ENCODE measurements at places on chromosomes 11 and 22.

- no peak for DNase-seq
These were observed 31.9 kb downstream of the ATG13 start for GRCh38 chr11:46649180-46649738.

DNA sequence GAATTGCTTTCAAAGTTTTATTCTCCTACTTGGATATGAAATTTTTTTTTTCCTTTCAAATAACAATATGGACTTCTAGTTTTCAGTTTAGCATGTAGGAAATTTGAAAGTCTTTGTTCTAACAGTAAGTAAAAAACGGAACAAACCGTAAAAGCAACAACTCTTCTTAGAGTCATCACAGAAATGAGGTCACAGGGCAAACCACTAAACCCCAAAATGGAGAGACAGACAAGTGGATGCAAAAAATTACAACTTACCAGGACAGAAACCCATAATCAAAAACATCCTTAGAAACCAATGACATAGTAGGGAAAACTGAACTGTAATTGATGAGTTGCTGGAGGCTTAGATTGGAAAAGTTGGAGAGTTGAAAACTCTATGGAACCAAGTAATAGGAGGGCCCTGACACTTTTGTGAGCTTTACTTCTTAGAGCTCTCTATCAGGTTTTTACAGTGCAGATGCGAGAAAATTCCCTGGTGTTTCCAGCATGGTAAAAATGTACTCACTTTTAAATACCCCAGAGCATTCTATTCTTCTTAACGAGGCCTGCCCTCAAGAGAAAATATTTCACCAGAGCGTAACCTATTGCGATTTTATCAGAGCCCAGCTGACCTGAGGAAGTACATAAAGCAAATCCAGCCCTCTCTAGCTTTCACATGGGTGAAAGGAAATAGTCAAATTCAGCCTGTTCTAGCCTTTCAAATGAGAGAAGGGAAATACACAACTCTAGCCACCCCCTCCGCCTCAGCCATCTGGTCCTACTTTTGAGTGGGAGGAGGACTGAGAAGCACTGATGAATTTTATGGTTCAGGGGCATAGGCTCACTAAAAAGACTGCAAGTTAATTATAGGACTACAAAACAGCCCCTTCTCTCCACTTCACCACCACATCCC lies 39.1 kb downstream of the CASP12 start:
- no peak for DNase-seq

GRCh38 chr11:47109727-47110246 lies 66.9 kb downstream of the ARFGAP2 start:
- no peak for DNase-seq

- no peak for DNase-seq
These were observed 31.5 kb downstream of the NRXN2 start for GRCh38 chr11:64691543-64691942.

GRCh38 chr22:35842954-35843353 lies 125.3 kb downstream of the APOL5 start:
- no peak for DNase-seq

DNA sequence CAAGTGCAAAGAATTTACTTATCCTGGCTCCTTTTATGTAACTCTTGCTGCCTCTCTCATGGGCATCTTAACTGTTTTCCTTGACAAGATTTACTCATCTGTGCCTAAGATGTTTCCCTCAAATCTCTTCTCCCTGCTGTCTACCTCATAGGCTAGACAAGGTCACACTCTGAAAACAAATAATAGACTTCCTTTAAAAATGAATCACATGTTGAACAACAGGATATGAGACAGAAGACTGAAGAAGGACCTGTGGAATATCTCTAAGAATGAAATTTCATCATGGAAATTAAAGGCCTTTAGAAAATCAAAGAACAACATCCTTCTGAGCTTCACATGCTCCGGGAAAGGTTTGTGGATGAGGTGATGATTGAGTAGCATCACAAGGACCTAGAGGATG lies 6.0 kb upstream of the SCGB2A2 start:
- DNase-seq = no peak

GRCh38 chr11:64620381-64620971 lies 29.5 kb downstream of the SLC22A12 start:
- DNase-seq = no peak
